Thyroid gland (tissue), 4 donors: ENCODE measurements at places on chromosomes 12 and 14.

GRCh38 chr12:132178801-132179401, 34.6 kb downstream of the NOC4L start:
- no peaks in the 10 kb centered on the region for H3K36me3 ChIP-seq
- no peak overlapping the region for H3K4me3 ChIP-seq
- no peaks in the 10 kb centered on the region for H3K4me1 ChIP-seq
- H3K27me3 ChIP-seq, result no peaks in the 10 kb centered on the region
- H3K27ac ChIP-seq, result no peak overlapping the region

- no peaks in the 10 kb centered on the region for H3K4me1 ChIP-seq
- H3K4me3 ChIP-seq, result no peak overlapping the region
- no peaks in the 10 kb centered on the region for H3K36me3 ChIP-seq
- H3K27ac ChIP-seq, result no peak overlapping the region
Observed at GRCh38 chr12:86373813-86374212, 117.6 kb upstream of the MGAT4C start.

GRCh38 chr14:62557416-62557815, 487.8 kb downstream of the KCNH5 start:
- no peak for DNase-seq
- no peak overlapping the region for H3K27ac ChIP-seq
- H3K27me3 ChIP-seq, result no peaks in the 10 kb centered on the region
- H3K4me1 ChIP-seq, result no peaks in the 10 kb centered on the region

DNA sequence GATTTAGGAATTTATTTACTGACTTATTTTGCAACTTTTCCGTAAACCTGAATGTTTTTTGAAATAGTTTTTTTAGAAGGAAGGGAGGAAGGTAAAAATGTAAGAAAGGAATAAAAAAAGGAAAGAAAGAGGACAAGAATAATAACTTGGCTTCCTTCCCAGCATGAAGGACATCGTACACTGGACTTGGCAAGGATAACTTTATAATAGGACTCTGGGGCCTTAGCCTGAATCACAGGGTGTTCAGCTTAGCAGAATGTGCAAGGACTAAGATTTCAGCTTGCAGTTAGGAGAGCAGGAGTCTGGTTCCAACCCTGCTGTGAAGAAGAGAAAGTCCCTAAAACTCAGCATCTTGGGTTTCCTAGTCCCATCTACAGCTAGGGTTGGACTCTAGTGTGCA, 1053.3 kb downstream of the VRK1 start:
- H3K36me3 ChIP-seq, result no peaks in the 10 kb centered on the region
- no peaks in the 10 kb centered on the region for H3K4me1 ChIP-seq
- no peaks in the 10 kb centered on the region for H3K27me3 ChIP-seq
- H3K4me3 ChIP-seq, result no peak overlapping the region
- DNase-seq, result no peak

DNA sequence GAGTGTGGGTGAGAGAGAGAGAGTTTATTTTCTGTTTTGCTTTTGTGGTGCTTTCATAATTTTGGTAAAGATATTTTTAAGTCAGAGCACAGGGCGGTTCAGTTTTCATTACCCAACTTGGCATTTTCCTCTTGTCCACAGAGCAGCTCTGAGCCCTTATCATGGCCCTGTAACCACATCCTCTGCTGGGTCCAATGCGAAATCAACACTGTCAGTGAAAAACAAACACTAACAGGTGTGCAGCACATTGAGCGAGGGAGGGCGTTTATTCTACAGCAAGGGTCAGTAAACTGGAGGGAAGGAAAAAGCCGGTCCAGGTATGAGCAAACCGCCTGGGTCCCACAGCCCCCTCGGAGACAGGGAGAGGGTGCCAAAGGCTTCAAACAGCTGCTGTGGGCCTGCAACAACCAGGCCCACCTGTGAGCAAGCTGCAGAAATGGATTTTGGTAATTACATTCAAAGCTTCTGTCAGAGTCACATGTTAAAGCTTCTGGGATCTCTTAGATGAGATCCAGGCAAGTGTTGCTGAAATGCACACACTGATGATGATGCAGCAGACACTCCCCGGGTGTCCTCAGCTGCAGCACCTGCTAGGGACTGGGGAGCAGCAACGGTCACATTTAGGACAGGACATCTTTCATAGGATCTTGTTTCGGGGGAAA, 132.7 kb upstream of the DYRK2 start:
- no peaks in the 10 kb centered on the region for H3K27me3 ChIP-seq
- no peak for DNase-seq
- no peak overlapping the region for H3K27ac ChIP-seq
- H3K36me3 ChIP-seq, result no peaks in the 10 kb centered on the region
- H3K4me1 ChIP-seq, result peaks cover 6% of the 10 kb centered on the region
- no peak overlapping the region for H3K4me3 ChIP-seq
